ENCODE measurements at places on chromosomes 11 and 22.

- no peak for DNase-seq
Measured at GRCh38 chr22:19182472-19183157, 4.1 kb upstream of the SLC25A1 start.

DNA sequence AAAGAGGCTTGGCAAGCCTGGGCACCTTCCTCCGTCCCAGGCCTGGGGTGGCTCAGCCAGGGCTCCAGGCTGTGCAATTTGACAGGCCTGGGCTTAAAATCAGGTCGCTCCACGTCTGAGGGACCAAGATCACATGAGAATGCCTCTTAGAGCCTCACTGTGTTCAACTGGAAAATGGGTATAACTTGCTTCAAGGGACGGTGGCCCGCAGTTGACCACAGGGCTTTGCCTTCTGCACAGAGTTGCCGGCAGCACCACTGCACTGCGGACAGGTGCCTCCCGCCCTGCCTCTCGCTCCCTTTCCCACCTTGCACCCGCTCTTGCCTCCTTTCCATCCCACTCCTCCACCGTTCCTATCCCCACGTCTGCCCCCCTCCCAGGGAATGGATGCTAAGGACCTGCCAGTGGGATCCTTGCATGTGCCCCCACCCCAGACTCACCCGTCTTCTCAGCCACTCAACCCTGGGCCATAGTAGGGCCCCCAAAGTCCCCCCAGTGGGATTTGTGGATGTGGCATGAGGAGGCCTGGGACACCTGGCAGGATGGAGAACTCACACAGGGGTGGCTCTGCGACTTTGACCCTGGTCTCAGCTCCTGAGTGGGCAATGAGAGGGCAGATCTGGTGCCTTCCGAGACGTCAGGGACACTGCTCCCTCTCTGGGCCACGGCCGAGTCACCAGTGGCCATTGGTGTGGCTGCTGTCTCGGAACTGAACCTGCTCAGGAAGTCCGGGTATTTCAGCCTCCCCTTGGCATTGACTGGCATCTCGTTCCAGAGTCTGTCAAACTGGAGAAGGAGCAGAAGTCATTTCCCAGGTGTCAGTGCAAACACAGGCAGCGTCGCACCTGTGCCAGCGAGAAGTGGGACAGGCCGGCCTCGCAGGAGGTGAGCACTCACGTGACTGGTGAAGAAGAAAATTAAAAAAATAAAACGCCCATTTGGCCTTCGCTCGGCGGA, 128.0 kb downstream of the MPPED1 start:
- no peak for DNase-seq

DNA sequence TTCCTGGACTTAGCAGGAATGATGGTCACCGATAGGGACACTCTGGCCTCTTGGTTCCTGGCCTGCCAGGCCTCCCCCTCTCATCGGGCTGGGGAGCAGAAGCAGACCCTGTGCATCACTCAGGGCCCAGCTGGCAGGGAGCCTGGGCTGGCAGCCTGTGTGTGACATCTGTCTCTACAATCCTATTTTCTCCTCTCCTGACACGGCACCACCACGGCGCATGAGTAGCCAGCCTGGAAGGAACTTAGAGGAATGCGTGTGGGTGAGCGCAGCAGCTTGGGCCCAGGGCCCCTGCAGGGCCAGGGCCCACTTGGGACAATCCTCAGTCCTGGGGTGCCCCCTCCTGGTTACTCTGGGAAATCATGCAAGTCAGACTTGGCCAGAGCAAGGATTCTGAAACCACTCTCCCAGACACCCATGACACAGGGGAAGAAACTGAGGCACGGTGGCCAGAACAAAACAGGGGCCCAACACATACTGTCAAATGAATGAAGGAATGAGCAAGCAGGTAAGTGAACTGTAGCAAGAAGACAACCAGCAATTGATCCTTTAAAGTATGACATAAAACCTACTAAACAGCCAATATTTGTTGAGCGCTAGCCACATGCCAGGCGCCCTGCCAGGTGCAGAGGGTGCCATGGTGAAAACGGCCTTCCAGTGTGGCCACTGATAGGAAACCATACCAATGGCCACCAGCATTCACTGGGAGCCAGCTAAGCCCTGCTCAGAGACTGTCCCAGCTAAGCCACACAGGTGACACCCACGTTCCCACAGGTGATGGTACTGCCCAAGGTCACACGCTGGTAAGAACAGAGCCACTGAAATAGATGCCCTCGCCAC, 13.3 kb downstream of the RSPH14 start:
- peak; percentile 66 for DNase-seq

GRCh38 chr11:119144825-119145486, 3.9 kb upstream of the ABCG4 start:
- DNase-seq: no peak

DNA sequence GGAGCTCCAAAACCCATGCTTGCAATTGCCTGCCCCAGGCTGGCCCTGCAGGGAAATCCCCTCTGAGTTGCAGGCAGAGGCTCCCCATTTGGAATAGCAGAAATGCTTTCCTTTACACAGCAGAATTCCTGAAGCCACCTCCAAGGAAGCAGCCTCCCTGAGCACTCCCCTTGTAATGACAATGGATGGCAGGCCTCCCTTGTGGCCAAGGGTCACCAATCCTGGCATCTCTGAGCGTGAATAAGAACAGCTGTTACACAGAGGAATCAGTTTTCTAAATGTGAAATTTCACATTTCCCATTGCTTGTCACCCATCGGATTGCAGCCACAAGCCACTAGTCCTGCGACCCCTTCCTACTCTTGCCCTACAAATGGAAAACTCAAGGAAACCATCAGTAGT, 107.6 kb downstream of the GALNT18 start:
- no peak for DNase-seq

GRCh38 chr11:72958791-72959190, 144.6 kb downstream of the ATG16L2 start:
- DNase-seq: no peak

DNA sequence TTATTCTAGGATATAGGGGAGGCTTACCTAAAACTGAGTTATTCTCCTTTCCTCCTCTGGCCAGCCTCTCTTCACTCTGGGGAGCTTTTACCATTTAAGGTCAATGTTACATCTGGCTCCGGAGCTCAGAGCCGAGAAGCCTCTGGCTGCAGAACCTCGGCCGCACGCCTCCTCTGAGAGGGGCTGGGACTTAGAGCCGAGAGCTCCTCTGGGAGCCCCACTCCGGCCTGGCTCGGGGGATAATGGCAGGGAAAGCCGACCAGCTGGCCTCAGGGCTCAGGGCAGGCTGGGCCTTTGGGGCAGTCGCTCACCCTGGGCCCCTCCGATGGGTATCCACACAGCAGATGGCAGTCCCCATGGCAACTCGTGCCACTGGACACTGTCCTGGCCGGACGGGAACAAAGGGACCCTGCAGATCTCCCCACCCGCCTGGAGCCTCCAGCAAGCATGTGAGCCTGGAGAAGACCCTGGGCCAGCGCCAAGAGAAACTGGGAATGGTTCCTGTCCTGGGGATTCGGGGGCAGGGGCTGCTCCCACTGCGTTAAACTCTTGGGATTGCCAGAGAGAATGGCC, at the start of gene IRAG1:
TSS of gene IRAG1 (minus strand) at position 247 of the 573 bp plus-strand sequence. CDS start at position 94, 153 bp downstream.
- no peak for DNase-seq

DNA sequence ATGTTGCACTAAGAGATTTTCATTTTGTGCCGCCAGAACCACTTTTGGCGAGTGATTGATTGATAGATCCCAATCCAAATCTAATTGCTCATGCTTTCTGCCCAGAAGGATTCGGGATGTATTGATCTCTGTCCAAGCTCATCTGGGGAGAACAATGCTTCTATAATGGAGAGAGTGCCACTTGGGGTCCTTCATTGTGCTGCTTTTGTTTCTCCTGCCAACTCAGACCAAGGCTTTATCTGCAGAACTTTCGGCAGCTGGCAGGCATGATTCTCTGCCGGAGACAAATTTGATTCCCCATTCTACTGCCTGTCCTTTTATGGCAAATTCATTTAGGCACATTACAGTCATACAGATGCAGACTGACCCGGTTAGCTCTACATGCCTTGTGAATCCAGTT, 62.9 kb upstream of the NTM start:
- no peak for DNase-seq

DNA sequence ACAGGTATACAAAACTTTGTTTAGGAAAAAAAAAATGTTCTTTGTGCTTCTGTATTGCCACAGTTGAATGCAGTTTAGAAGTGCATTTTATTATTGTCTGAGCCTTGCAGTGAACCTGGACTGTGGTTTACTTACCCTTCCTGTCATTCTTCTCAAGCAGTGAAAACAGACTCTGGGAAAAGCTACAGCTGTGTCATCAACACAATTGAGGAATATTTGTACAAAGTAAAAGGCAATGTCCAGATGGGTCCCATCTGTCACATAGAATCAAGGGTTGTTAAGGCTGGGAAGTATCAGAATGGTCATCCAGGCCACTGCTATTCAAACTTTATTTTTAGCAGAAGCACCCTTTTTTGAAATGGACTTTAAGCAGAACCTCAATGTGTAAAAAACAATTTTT, 73.3 kb downstream of the TRIM44 start:
- DNase-seq: no peak

GRCh38 chr22:37492428-37493344, 6.5 kb upstream of the MFNG start:
- peak; percentile 13 for DNase-seq

DNA sequence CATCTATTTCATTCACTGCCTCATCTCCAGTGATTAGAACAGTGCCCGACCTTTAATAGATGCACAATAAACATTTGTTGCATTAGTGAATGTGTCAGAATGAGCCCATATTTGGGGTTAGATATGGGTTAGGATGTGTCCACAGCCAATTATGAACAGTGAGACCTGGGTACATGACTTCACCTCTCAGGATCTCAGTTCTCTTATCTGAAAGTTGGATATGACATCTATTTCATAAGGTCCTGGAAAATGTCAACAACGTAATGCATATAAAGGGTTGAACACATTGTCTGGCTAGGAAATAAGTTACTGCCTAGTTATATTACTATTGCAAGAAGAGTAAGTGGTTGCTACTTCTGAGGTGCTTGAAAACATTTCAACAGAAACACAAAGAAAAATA, 79.7 kb upstream of the LDLRAD3 start:
- no peak for DNase-seq

DNA sequence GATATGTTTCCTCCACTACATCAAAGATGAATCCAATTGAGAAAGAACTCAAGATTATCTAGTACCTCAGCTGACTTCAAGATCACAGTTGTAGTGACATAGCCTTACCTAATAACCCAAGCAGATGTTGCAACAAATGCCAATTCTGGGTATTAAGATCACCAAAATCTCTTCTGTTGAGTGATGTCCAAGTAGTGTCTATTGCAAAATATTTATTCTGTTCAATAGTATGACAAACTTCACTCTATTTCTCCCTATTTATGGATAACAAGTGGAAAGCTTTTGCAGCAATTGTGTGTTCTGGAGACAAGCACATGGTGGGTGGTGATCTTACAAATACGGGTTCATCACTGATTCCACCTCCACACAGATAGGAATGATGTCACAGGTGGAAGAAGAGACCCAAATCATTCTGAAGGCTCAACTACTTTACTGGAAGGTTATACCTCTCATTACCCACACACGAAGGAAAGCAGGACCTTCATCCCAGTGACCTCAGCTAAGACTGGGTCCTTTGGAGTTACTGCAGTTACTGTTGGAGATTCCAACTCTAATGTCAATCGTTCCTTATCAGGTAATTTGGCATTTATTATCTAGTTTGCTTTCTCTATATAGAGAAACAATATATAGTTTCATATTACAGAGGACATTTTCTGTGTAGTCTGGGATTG, 72.0 kb downstream of the CD44 start:
- no peak for DNase-seq

DNA sequence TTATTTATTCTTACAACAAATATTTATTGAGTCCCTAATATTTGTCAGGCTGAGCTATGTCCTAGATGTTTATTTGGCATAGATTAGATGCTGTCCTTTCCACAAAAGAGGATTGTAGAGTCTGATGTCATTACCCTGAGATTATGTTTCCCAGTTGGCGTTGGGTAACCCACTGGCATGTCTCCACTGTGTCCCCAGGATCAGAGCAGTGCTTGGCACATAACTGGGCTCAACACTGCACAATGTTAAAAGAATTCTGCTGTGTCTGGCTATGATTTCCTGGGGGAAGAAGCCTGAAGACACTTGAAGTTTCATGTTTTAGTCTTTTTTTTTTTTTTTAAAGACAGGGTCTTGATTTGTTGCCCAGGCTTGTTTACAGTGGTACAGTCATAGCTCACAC, 4.0 kb downstream of the RCN1 start:
- no peak for DNase-seq

DNA sequence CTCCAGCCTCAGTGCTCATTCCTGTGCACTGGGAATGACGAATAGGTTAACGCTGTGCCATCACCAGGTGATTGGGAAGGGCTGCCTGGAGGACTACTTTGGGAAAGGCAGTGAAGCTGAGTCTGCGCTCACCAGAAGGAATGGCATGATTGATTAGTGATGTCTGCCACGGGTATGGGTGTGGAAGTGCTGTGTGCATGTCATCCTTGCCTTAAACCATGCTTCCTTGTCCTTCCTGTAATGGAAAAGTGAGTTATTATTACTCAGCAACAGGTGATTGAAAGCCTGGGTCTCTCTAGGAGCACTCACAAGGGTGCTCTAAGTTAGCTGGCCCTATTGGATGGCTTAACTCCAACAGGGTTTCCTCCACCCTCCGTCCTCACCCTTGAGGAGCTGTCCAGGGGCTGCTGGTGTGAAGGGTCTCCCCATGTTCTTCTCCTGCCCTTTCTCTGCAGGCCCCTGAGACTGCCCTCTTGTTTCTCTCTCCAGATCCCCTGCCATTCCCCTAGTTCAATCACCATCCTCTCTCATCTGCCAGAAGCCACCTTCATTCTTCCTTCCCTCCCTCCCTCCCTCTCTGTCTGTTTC, 121.9 kb upstream of the NECTIN1 start:
- no peak for DNase-seq

DNA sequence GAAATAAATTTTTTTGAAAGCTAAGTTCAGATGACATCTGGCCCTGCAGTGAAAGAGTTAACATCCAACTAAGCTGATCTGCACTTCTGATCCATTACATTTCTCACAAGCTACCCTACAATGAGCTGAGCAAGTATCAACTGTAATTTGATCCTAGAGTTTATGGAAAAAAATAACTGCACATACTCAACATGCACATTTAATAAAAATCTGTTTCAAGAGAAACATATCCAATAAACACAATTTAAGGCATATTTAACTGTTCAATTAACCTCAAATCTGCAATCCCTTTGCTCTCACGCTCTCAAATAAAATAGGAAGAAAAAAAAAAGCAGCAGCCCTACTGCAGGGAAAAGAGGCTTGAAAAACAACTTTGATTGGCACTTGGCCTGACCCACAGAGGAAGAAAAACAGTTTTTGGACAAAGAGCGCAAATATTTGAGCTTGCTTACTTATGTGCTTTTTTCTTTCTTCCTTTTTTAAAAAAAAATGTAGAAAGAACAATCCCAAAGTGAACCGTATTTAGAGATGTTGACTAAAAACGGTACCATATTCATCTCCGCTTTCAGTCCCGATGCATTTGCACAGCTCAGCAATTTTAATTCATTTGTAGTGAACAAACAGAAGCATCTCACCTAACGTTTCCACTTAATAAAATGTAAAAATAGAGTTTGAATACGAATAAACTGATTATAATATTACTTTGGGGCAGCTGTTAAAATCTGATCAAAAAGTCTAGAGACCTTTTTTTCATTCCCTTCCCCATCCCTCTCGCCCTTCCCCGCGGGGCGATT, 1.6 kb downstream of the SESN3 start:
- DNase-seq: no peak

GRCh38 chr11:1574238-1574932, 2.3 kb upstream of the DUSP8 start:
- peak; percentile 29 for DNase-seq
